Muscle of leg (tissue), 16 donors: ENCODE measurements at places on chromosomes 1 and 21.

GRCh38 chr1:172647110-172647564 lies 11.8 kb upstream of the FASLG start:
- no peaks in the 10 kb centered on the region for H3K36me3 ChIP-seq
- H3K27me3 ChIP-seq: no peaks in the 10 kb centered on the region
- DNase-seq: no peak

DNA sequence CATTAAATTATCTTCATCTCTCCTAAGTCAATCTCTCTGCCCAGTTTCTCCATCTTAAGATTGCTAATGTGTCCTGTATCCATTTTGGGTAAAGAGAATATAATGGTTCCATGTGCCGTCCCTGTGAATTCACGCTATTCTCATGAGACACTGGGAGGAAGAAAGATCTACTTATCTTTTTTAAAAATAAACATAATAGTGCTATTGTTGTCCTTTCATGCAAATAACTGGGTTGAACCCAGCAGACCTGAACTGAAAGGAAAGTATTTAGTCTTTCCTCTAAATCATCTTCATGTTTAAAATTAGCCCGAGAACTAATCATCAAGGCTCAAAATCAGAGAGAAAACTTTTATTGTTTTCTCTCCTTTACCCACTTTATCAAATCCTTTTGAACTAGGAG lies 22.4 kb downstream of the SLAMF1 start:
- H3K27ac ChIP-seq: no peak overlapping the region
- H3K4me1 ChIP-seq: peaks cover 3% of the 10 kb centered on the region
- DNase-seq: no peak

DNA sequence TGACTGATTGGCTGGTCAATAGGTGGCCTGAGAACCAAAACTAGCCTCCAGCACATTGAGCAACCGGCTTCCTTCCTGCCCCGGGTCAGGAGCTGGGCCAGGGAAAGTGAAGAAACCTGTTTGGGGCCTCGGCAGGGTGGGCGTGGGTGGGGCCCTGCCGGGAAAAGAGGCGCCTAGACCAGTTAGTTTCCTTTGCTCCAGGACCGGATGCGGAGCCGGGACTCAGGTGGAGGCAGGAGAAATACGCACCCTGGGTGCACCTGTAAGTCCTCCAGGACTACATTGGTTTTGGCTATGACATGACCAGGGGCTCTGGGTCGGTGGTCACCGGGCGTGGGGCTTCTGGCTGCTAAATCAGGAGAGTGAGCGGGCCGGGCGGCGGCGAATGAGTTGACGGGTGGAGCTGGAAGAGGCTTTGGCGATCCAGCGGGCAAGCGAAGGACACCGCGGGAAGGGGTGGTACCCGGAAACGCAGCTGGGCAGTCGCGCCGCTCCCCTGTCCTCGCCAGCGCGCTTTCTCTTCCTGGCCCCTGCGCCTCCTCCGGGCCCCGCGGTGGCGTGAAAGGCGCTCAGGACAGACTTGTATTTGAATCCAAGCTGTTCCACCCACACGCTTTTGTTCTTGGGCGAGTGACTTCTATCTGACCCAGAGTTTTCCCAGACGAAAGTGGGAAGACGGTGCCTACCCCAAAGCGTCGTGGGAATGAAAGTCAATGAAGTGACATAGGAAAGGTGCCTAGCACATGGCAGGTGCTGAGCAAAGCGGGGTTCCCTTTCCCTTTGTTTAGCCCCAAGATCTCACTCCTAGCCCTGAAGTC lies 30.6 kb upstream of the JUN start:
- H3K27ac ChIP-seq: peak overlapping the region; percentile 44
- H3K4me1 ChIP-seq: peaks cover 18% of the 10 kb centered on the region
- peak overlapping the region; percentile 68 for H3K4me3 ChIP-seq
- peak; percentile 52 for DNase-seq

- H3K27ac ChIP-seq: no peak overlapping the region
- H3K36me3 ChIP-seq: peaks cover 4% of the 10 kb centered on the region
- no peaks in the 10 kb centered on the region for H3K27me3 ChIP-seq
- no peak for DNase-seq
- H3K4me1 ChIP-seq: no peaks in the 10 kb centered on the region
- no peak overlapping the region for H3K4me3 ChIP-seq
Measured at GRCh38 chr1:47249755-47250154, 17.7 kb upstream of the TAL1 start.

DNA sequence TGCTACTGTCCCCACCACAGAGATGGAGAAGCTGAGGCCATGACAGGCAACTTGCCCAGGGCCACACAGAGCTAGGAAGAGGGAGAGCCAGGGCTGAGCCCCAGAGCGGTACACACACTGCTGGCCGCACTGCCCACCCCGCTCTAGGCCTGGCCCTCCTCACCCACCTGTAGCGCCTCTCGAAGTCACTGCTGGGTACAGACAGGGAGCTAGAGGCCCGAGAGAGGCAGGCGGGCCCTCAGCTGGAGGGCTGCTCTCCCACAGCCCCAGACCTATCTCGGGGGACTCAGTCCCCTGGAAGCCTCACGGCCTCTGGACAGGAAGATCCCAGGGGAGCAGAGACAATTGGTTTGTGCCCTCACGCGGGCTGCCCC lies 17.3 kb upstream of the PLEKHG5 start:
- peak overlapping the region; percentile 47 for H3K27ac ChIP-seq
- no peaks in the 10 kb centered on the region for H3K27me3 ChIP-seq
- no peak overlapping the region for H3K4me3 ChIP-seq
- peaks cover 92% of the 10 kb centered on the region for H3K4me1 ChIP-seq

GRCh38 chr1:164611754-164612642 lies 53.0 kb downstream of the PBX1 start:
- peaks cover 41% of the 10 kb centered on the region for H3K4me1 ChIP-seq
- H3K36me3 ChIP-seq: peaks cover 16% of the 10 kb centered on the region
- H3K27me3 ChIP-seq: no peaks in the 10 kb centered on the region
- no peak overlapping the region for H3K4me3 ChIP-seq
- no peak for DNase-seq

DNA sequence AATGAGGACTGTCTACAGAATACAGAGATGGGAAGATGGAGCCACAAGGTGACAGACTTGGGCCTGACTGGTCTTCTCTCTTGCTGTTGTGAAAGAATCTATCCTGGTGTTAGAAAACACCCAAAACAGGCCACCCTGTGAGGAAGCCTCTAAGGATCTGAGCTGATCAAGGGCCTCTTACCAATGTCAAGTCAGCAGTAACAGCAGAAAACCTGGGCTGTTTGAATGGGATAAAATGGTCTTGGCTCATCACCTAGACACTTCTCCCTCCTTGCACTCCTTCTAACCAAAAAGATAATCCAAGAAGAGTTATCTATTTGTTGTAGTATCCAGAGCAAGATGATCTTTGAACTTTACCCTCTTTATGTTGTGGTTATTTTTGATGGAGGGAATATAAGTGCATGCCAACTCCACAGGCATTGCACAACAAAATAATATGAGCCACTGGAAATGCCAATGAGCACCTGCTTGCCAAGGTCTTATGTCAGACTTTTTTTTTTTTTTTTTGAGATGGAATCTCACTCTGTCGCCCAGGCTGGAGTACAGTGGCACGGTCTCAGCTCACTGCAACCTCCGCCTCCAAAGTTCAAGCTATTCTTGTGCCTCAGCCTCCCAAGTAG lies 32.8 kb upstream of the ZNF281 start:
- H3K36me3 ChIP-seq: no peaks in the 10 kb centered on the region
- H3K27ac ChIP-seq: no peak overlapping the region
- no peaks in the 10 kb centered on the region for H3K4me1 ChIP-seq
- H3K4me3 ChIP-seq: no peak overlapping the region
- DNase-seq: no peak

DNA sequence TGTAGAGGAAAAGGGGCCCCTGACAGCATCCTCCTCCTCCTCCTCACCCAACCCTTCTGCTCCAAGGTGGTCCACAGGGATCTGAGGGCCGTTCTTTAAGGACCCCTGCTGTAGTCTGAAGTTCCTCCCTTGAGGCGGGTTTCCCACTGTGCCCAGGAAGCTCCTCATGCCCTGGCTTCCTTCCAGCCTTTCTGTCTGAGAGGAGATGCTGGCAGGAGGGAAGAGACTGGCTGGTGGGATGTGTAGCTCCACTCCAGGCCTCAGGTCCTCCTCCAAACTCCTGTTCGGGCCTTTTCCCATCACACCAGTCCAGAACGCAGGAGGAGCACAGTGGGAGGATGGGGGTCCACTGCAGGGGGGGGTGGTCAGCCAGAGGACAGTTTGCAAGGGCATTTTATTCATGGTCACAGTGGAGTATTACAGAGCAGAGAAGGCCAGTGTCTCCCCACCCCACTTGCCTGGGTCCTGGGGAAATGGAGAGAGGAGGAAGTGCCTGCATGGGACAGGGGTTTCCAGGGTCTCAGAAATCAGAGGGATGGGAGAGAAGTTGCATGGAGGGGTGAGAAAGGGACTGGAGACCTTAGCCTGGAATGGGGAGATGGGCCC lies 7.8 kb downstream of the ETV3L start:
- no peak for DNase-seq
- peaks cover 20% of the 10 kb centered on the region for H3K4me1 ChIP-seq
- H3K27me3 ChIP-seq: no peaks in the 10 kb centered on the region
- no peaks in the 10 kb centered on the region for H3K36me3 ChIP-seq
- no peak overlapping the region for H3K4me3 ChIP-seq
- H3K27ac ChIP-seq: no peak overlapping the region

DNA sequence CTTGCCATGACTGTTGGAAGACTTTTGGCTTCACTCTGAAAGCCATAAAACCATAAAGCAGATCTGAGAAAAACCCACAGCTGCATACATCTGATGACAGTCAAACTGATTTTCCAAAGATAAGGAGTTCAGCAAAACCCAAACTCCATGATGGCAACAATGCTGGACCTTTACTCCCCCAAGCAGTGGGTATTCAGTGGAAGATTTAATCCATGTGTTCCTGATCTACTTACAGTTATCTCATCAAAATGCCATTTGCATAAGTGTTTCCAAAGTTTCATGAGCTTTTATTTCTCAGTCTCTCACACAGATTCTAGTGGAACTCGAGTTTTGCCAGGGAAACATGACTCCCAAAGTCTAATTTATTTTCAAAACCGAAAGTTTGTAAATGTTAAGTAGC lies 184.9 kb downstream of the ZC3H11B start:
- no peak overlapping the region for H3K4me3 ChIP-seq
- DNase-seq: peak; percentile 41
- peaks cover 2% of the 10 kb centered on the region for H3K4me1 ChIP-seq
- no peaks in the 10 kb centered on the region for H3K27me3 ChIP-seq
- H3K36me3 ChIP-seq: no peaks in the 10 kb centered on the region

- H3K36me3 ChIP-seq: no peaks in the 10 kb centered on the region
- DNase-seq: no peak
Measured at GRCh38 chr1:4616831-4617465, 37.5 kb upstream of the AJAP1 start.

- no peak overlapping the region for H3K27ac ChIP-seq
- H3K36me3 ChIP-seq: no peaks in the 10 kb centered on the region
- no peaks in the 10 kb centered on the region for H3K4me1 ChIP-seq
- no peak overlapping the region for H3K4me3 ChIP-seq
- no peaks in the 10 kb centered on the region for H3K27me3 ChIP-seq
- DNase-seq: no peak
Measured at GRCh38 chr1:174584071-174584470, 136.3 kb downstream of the GPR52 start.
